NT2/D1 (cell line): ENCODE measurements at places on chromosomes 1 and 21.

DNA sequence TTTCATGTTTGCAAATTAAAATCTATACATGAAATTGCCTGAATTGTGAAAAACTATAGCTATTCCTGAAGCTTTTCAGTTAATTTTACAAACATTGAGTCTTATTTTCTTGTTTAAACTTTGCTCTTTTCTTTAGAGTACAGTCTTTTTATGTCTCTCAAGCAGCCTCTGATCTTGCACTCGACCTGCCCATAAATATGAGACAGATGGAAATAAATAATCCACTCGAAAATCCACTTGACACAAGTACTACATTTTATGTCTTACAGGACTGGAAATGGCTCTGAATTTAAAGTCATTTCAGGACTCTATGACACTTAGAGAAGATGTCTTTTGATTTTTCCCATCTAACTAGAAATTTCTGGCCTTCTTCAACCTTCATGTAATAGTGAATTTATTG, 283.8 kb downstream of the USP25 start:
- no peak for DNase-seq

- no peak for DNase-seq
These were observed 11.8 kb downstream of the TPM3 start for GRCh38 chr1:154179946-154180687.

GRCh38 chr1:109649491-109649914, 6.4 kb upstream of the GSTM4 start:
- no peak for DNase-seq

GRCh38 chr1:109850827-109851226, 59.8 kb upstream of the CSF1 start:
- no peak for DNase-seq

DNA sequence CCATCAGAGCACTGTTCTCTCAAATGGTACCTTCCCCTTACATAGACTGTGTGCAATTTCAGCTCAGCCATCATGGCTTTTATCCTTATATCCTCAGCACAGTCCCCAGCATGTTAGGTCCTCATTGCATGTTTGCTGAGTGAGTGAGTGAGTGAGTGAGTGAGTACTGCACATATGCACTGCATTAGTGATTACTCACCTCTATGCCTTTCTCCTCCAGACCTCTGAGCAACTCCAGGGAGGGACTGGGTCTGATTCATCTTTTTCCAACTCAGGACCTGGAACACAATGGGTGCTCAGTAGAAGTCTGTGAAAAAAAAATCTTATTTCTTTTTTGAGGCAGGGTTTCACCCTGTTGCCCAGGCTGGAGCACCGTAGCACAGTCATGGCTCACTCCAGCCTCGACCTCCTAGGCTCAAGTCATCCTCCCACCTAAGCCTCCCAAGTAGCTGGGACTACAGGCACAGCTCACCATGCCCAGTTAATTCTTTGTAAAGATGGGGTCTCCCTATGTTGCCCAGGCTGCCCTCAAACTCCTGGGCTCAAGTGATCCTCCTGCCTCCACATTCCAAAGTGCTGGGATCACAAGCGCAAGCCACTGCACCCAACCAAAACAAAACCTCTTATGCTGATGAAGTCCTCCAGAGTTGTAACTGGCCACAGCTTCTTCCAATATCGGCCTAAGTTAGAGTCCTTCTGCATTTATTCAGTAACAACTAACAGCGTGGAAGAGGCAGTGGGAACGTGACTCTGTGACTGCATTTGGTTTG, 23.7 kb downstream of the RNU5D-1 start:
- no peak for DNase-seq

DNA sequence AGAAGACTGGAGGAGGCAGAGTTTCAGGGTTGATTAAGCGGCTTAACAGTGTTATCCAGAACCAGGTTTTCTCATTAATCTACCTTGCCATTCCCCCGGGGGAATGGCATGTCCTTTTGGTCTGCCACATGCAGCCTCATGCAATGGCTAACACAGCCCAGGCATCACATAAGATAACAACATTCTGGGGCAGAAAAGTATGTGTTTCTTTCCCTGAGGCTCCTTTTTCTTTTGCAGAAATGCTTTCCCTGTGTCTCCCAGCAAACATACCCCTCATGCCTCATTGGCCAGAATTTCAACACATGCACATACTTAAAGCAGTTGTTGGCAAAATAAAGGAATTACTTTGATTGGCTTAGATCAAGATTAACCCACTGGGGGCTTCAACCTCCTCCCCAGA, 98.6 kb downstream of the OMA1 start:
- DNase-seq = no peak
